Activated CD8-positive, alpha-beta memory T cell treated with anti-CD3 and anti-CD28 coated beads, Interleukin-2, amount 50 U/mL, for 48 hours (primary cell): ENCODE measurements at places on chromosomes 1 and 21.

GRCh38 chr1:111334169-111334568 is 43.5 kb downstream of the CHIA start:
- DNase-seq: no peak

DNA sequence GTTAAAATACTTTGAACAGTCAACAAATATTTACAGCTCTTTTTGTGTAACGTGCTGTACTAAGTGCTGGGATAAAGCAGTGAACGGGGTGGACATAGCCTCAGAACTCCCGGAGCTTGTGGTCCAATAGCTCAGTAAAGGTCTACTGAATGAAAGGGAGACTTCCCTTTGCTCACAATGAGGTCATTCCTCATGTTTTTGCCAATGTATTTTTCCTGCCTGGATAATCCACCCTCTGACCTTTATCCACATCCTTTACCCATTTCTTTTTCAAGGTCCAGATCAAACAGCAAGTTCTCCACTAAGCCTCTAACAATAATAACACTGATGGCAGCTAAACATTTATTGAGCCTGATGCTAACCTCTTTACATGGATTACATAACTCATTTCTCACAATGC is 55.9 kb downstream of the LEPR start:
- no peak for DNase-seq

- no peak for DNase-seq
Observed at GRCh38 chr1:151000408-151000807, 6.3 kb downstream of the MINDY1 start.

DNA sequence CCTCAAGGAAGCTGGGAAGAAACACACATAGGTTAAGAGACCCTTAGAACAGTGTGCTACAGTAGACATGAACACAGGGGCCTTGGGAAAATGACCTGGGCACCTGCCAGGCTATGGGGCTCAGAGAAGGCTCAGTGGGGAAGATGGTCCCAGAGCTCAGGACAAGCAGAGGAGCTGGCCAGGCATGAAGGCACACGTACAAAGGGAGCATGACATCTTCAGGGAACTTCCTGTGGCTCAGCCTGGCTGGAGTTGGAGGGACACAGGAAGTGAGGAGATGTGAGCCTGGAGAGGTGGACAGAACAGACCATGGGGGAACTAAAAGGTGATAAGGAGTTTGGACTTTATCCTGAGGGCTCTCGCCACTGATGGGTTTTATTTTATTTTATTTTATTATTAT is 3.8 kb upstream of the SLC50A1 start:
- no peak for DNase-seq

- no peak for DNase-seq
Observed at GRCh38 chr1:219189021-219189824, 15.5 kb downstream of the LYPLAL1 start.

GRCh38 chr1:115890580-115890979 is 49.7 kb upstream of the NHLH2 start:
- DNase-seq: no peak

- DNase-seq: no peak
Observed at GRCh38 chr1:37237948-37238347, 203.6 kb upstream of the GRIK3 start.
